PC-3 (cell line): ENCODE measurements at places on chromosomes 7 and 10. TPM values are rescaled to one million over a fixed set of nuclear protein-coding genes. Genes with fewer than 3 reads are reported as not detected.
A peak's percentile ranks its signal among the peaks of the same experiment; 100 is the strongest.

FLNC gene
- 88.7 and 121 TPM in 2 replicates for total RNA-seq

TEX36 gene
- not detected in 2 replicates for total RNA-seq

DENND2A gene
- total RNA-seq = 8.9 and 10.6 TPM in 2 replicates

ZNF107 gene
- 4.3 and 4.8 TPM in 2 replicates for total RNA-seq

NUTM2D gene
- total RNA-seq = 1.2 TPM in 1 of 2 replicates, not detected in the other

STAG3 gene
- 0.07 and 1.2 TPM in 2 replicates for total RNA-seq

GRCh38 chr7:21169667-21170580 is 258.0 kb upstream of the SP4 start:
- DNase-seq = no peak
- no peaks in the 10 kb centered on the region for H3K36me3 ChIP-seq
- H3K4me1 ChIP-seq = no peaks in the 10 kb centered on the region
- H3K27ac ChIP-seq = no peak overlapping the region

DNA sequence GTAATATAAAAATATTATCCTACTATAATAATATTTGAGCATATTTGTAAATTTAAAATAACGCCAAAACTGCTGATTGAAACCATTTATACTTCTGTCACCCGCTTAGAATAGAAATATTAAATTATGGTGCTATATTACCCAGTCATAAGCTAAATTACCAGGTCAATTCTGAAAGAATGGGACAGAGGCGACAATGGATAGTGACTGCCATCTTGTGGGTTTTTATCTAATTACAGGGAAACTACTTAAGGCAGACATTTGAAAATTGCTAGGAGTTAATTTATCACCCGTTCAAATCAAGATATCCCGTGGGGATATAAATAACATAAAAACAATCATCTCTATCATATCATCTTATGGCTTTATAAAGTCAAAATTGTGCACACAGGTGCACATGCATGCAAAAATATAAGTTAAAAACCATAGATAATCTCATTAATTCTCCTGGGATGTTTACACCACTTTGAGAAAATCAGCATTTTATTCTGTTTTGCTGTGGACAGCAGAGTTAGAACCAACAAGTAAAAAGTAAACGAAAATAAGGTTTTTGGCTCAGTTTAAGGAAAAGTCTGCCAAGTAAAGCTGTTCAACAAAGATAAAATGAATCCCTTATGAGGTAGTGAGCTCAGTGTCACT is 41.3 kb upstream of the HPSE2 start:
- H3K4me1 ChIP-seq = peaks cover 22% of the 10 kb centered on the region
- peak; percentile 56 for DNase-seq
- H3K36me3 ChIP-seq = no peaks in the 10 kb centered on the region
- H3K27ac ChIP-seq = no peak overlapping the region

- no peaks in the 10 kb centered on the region for H3K4me1 ChIP-seq
- H3K4me3 ChIP-seq = no peak overlapping the region
- no peak overlapping the region for H3K27ac ChIP-seq
Observed at GRCh38 chr7:39540320-39540719, 25.9 kb upstream of the YAE1 start.

DNA sequence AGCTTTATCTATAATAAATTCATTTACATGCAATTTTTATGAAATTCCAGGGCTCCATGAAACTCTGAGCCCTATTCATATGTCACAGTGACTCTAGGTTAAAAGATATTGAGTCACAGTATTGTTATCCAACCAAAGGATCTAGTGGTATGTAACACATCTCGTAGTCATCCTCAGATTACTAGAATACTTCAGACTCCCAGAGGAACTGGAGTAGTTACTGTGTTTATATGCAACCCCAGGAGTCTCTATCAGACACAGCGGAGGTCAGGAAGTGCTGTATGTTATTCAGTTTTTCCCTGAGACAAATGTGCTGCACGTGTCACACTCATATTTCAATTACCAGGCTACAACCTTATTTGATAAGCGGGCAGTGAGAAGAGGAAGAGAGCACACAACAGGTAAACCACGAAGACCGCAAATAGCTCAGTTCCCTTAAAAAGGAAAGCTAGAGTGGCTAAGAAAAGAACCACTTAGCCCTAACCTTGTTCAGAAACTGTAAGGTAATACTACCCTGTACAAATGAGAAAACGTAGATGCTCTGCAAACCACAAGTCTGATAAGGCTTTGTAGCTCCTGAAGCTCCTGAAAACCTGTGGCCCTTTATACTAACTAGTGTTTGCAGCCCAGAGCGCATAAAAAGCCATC is 114.0 kb upstream of the CNTNAP2 start:
- 0 out of 2 replicates have a peak, but pooled peaks cover 3% of the 10 kb centered on the region for H3K4me1 ChIP-seq
- no peak overlapping the region for H3K4me3 ChIP-seq
- no peaks in the 10 kb centered on the region for H3K27me3 ChIP-seq
- H3K27ac ChIP-seq = no peak overlapping the region
- no peaks in the 10 kb centered on the region for H3K36me3 ChIP-seq

GRCh38 chr10:79505829-79506228 is 6.5 kb upstream of the EIF5AL1 start:
- no peak overlapping the region for H3K27ac ChIP-seq
- no peak overlapping the region for H3K4me3 ChIP-seq
- H3K36me3 ChIP-seq = no peaks in the 10 kb centered on the region
- H3K27me3 ChIP-seq = peaks cover 8% of the 10 kb centered on the region; the same call in 1 of the 2 replicates
- DNase-seq = no peak

- H3K4me3 ChIP-seq = no peak overlapping the region
- no peaks in the 10 kb centered on the region for H3K36me3 ChIP-seq
- H3K27ac ChIP-seq = no peak overlapping the region
- no peaks in the 10 kb centered on the region for H3K27me3 ChIP-seq
- DNase-seq = no peak
Observed at GRCh38 chr7:116328161-116328560, 117.8 kb downstream of the TES start.

DNA sequence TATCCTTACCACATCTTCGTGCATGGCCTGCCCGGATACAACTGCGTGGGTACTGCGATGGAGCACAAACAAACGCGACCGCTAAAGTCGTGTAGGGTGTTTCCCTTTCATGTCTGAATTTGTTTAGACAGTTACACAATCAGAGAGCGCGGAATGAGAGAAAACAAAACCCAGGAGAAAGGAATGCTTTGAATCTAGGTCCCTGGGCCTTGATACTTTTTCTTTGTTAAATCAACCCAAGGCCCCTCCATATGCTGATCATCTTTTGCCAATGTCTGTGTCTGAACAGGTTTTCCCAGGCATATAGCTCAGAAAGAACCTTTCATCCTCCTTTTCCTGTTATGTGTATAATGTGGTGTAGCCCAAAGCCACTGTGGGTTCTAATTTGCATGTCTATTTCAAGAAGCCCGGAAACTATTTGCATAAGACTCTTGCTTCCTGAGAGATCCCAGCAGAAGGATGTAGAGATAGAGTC is 145.8 kb downstream of the FRMD4A start:
- H3K27ac ChIP-seq = no peak overlapping the region
- H3K27me3 ChIP-seq = peaks cover 22% of the 10 kb centered on the region
- no peaks in the 10 kb centered on the region for H3K4me1 ChIP-seq

DNA sequence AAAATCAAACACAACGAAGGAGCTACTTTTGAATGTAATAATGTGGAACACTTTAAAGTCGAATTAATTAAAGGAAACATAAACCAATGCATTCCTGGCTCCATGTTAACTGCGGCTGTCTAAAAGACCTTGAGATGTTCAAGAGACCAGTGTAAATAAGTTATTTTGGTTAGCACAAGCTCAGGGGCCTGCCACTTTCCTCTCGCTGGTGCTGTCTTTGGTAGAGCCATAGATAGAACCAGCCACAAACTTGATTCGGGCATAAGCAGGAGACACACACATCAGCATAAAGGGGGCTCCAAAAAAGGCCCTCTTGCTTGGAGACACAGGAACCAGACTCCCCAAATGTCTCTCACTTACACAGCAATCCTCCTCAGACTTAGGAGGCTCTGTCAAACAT is 121.6 kb upstream of the TBX20 start:
- no peak overlapping the region for H3K4me3 ChIP-seq
- H3K4me1 ChIP-seq = no peaks in the 10 kb centered on the region
- DNase-seq = no peak
- H3K27me3 ChIP-seq = peaks cover 42% of the 10 kb centered on the region
- H3K36me3 ChIP-seq = no peaks in the 10 kb centered on the region

GRCh38 chr10:67519434-67519833 is 176.6 kb downstream of the CTNNA3 start:
- H3K27ac ChIP-seq = no peak overlapping the region
- peaks cover 18% of the 10 kb centered on the region for H3K27me3 ChIP-seq
- H3K36me3 ChIP-seq = no peaks in the 10 kb centered on the region
- no peak overlapping the region for H3K4me3 ChIP-seq
- DNase-seq = peak; percentile 69

- H3K27me3 ChIP-seq = peaks cover 22% of the 10 kb centered on the region
- H3K4me1 ChIP-seq = no peaks in the 10 kb centered on the region
- no peak overlapping the region for H3K27ac ChIP-seq
- DNase-seq = no peak
- H3K4me3 ChIP-seq = no peak overlapping the region
- H3K36me3 ChIP-seq = no peaks in the 10 kb centered on the region
Observed at GRCh38 chr7:106915407-106915806, 50.3 kb downstream of the PIK3CG start.

DNA sequence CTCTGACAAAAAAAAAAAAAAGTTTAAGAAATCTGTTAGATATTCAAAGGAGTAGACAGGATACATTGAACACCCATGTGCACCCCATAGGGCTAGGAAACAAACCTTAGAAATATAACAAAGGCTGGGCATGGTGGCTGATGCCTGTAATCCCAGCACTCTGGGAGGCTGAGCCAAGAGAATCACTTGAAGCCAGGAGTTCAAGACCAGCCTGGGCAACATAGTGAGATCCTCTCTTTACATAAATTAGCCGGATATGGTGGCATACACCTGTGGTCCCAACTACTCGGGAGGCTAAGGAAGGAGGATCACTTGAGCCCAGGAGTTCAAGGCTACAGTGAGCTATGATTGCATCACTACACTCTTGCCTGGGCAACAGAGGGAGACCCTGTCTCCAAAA is 15.3 kb downstream of the CLIP2 start:
- no peaks in the 10 kb centered on the region for H3K36me3 ChIP-seq
- H3K4me1 ChIP-seq = peaks cover 22% of the 10 kb centered on the region
- H3K4me3 ChIP-seq = no peak overlapping the region
- H3K27ac ChIP-seq = no peak overlapping the region
- no peak for DNase-seq

GRCh38 chr7:105917659-105918058 is 41.3 kb upstream of the ATXN7L1 start:
- no peaks in the 10 kb centered on the region for H3K4me1 ChIP-seq
- no peaks in the 10 kb centered on the region for H3K27me3 ChIP-seq
- no peak overlapping the region for H3K27ac ChIP-seq

- H3K27ac ChIP-seq = no peak within 1 kb of the TSS
- no peaks in the 10 kb centered on the region for H3K27me3 ChIP-seq
- H3K36me3 ChIP-seq = no peaks in the 10 kb centered on the region
- no peak within 1 kb of the TSS for H3K4me3 ChIP-seq
- no peak for DNase-seq
Observed at GRCh38 chr10:17808971-17809841, at the start of gene MRC1. TSS of gene MRC1 (plus strand) at chr10:17809348. CDS start at chr10:17809466, 118 bp downstream.

DNA sequence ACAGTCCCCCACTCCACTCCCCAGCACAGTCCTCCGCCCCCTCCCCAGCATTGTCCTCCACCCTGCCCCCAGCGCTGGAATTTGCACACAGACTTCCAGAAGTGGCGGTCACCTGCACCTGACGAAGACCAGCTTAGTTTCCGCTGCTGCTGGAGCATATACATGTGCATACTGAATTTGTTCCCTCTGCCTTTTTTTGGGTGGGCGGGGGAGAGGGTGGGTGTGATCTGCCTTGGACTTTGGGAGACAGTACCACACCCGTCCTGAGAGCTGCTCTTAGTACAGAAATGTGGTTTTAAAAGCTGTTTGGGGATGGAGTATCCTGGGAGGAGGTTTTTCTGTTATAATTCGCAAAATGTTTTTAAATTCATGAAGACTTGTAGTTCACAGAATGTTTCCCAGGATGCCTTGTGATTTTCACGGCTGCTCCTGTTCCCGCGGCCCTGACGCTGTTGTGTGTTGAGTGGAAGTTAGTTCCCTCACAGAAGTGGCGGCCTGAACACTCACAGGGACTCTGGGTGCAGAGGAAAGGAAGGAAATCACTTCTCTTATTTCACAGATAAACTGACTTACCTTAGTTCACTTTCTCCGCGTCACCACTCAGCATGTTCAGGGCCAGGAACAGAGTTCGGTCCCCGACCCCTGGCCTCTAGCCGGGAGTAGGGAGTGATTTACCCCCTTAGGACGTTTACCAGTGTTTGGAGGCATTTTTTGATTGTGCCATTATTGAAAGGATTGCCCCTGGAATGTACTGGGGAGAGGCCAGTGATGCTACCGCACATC is 18.6 kb downstream of the PFKP start:
- no peak overlapping the region for H3K4me3 ChIP-seq
- DNase-seq = no peak
- H3K27ac ChIP-seq = no peak overlapping the region
- peaks cover 19% of the 10 kb centered on the region for H3K4me1 ChIP-seq
- H3K27me3 ChIP-seq = no peaks in the 10 kb centered on the region

GRCh38 chr10:68112837-68113236 is 3.5 kb downstream of the MYPN start:
- peaks cover 5% of the 10 kb centered on the region for H3K4me1 ChIP-seq
- H3K27me3 ChIP-seq = no peaks in the 10 kb centered on the region
- no peak overlapping the region for H3K27ac ChIP-seq
- no peak for DNase-seq
- H3K4me3 ChIP-seq = no peak overlapping the region
- H3K36me3 ChIP-seq = 0 out of 2 replicates have a peak, but pooled peaks cover 6% of the 10 kb centered on the region

GRCh38 chr10:110775020-110775375 is 96.7 kb upstream of the PDCD4 start:
- H3K27me3 ChIP-seq = no peaks in the 10 kb centered on the region
- H3K27ac ChIP-seq = peak overlapping the region; percentile 89
- peak overlapping the region; percentile 43 for H3K4me3 ChIP-seq

- H3K27me3 ChIP-seq = no peaks in the 10 kb centered on the region
- H3K36me3 ChIP-seq = peaks cover 6% of the 10 kb centered on the region; the same call in 1 of the 2 replicates
- no peak overlapping the region for H3K4me3 ChIP-seq
Observed at GRCh38 chr10:100167553-100168312, 18.1 kb downstream of the ERLIN1 start.

DNA sequence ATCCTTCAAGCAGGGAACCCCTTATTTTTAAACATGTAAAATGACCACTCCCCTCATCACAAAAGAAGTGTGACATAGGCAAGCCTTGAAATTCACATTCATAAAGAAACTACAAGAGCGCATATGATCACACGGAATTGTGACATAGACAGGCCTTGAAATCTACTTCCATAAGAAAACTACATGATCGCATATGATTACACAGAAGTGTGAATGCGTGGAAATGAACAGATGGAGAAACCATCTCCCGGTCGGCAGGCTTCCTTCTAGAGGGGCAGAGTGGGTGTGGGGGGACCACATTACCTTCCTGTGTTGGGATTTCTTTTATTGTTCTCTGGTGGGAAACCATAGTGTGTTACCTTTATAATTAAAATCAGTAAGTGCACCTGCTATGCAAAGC is 285.1 kb upstream of the ADARB2 start:
- H3K4me3 ChIP-seq = no peak overlapping the region
- H3K27ac ChIP-seq = no peak overlapping the region
- DNase-seq = no peak
- no peaks in the 10 kb centered on the region for H3K36me3 ChIP-seq
- H3K4me1 ChIP-seq = no peaks in the 10 kb centered on the region
